Heart right ventricle (tissue), 16 donors: ENCODE measurements at places on chromosomes 1 and 21. TPM values are rescaled to one million over a fixed set of nuclear protein-coding genes. Genes with fewer than 3 reads are reported as not detected.

CHIA gene
- not detected for total RNA-seq

KIAA1614 gene
- 5.3 TPM for total RNA-seq

POMGNT1 gene
- 125 TPM for total RNA-seq

KRTAP21-2 gene
- total RNA-seq, result not detected

CASZ1 gene
- total RNA-seq, result 72.4 TPM

SLC5A9 gene
- total RNA-seq, result not detected

CYP4Z1 gene
- total RNA-seq, result not detected

AMY1C gene
- not detected for total RNA-seq

KPRP gene
- not detected for total RNA-seq

TRPM2 gene
- total RNA-seq, result 0.40 TPM

TMEM82 gene
- not detected for total RNA-seq

SYPL2 gene
- 35.8 TPM for total RNA-seq

DIPK1A gene
- 8.5 TPM for total RNA-seq

DNA sequence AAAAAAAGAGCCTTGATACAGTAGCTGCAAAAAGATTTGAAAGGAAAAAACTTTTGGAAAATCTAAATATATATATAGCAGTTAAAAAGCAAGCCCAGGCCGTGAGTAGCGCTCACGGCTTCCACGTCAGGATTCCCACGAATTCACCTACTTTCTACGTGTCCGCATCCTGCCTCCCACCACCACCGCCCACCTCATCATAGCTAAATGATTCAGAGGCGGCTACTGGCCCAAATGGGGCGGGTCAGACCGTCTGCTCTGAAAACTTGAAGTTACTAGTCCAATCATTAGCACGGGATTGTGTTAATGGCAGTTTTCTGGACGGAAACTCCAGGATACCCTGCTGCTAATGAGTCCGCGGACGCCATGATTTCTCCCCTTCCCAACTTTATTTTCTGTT, 1.3 kb upstream of the CCSAP start:
- DNase-seq, result no peak

GRCh38 chr1:154502066-154502743, at the start of the genes SHE and TDRD10:
Gene SHE (minus strand): TSS chr1:154502412. CDS start chr1:154502026, 386 bp downstream.
Gene TDRD10 (plus strand): TSS chr1:154502219. CDS start chr1:154506904, 4,685 bp downstream.
- peak; percentile 63 for DNase-seq

GRCh38 chr1:224615861-224616755, at the start of gene CNIH3:
Gene CNIH3 (plus strand): TSS chr1:224616317. CDS start chr1:224617175, 858 bp downstream.
- DNase-seq, result no peak

DNA sequence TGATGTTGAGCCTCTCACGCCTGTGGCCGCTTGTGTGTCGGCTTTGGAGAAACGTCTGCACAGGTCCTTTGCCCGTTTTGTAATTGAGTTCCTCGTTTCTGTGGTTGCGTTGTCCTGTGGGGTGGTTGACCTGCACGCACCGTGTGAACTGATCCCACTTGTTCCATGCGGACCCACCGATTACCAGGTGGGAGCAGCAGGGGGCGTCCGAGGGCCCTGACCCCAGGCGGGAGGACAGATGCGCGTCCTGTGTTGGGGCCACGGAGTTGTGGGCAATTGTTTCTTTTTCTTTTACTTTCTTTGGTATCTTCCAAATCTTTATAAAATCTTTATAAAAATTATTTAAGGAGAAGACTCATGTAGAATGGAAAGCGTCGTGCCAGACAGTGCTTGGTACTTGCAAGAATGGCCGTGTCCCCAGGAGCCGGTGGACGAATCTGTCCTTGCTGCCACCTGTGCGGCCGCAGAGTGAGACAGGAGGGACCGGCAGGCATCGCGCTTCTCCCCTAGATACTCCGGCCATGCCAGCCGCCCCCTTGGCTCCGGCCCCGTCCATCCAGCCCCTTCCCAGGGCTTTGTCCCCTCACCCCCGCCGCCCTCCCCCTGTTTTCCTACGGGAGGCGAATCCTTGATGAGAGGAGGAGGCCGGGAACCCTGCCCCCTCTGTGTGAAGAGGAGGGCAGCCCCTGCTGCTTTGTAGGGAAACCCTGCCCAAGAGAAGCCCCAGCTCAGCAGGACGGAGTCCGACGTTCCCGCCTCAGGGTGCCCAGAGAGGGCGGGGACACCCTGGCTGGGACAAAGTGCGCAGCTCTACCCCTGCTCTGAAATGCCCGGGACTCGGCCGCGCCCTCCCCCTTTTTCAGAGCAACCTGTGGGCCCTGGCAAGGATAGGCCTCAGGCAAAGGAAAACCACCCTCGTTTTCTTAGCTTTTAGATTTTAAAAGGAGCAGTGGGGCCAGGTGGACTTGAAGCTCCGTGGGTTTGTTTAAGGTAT, 41.7 kb downstream of the PRKCZ start:
- DNase-seq, result no peak

GRCh38 chr1:231931846-231932454, 305.4 kb downstream of the DISC1 start:
- no peak for DNase-seq

DNA sequence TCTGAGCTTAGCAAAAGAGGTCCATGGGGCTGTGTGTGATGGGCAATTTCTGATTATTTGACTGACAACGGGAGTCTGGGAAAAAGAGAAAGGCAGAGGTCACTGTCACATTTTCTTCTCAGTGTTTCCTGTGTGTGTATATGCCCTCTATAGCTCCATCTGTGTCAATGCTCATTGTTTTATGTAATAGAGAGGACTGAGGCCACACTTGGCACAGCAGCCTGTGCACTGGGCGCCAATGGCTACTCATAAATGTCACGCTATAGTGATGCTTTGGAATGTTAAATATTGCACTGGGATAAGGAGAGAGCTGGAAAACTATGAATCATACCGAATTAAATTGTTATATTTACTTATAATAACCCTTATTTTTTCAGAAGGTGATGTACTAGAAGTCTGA, 365.4 kb downstream of the NEGR1 start:
- no peak for DNase-seq

DNA sequence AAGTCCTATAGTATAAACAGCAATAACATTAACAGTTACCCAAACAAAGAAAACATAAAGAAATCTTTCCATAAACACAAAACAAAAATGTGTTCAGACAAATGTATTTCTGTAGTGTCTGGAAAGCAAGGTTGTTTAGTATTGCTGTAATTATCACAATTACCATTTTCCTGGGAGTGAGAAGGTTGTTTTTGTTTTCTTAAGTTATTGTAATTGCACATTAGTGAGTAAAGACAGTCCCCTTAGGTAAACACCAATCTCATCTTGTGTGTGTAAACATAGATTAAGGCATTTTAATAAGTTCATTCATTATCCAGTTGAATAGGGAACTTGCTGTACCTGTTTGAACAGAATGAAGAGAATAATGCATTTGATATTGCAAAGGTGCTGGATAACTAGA, 356.9 kb upstream of the ADGRL4 start:
- DNase-seq, result no peak

- DNase-seq, result no peak
Measured at GRCh38 chr1:234629026-234629425, 19.0 kb upstream of the IRF2BP2 start.

DNA sequence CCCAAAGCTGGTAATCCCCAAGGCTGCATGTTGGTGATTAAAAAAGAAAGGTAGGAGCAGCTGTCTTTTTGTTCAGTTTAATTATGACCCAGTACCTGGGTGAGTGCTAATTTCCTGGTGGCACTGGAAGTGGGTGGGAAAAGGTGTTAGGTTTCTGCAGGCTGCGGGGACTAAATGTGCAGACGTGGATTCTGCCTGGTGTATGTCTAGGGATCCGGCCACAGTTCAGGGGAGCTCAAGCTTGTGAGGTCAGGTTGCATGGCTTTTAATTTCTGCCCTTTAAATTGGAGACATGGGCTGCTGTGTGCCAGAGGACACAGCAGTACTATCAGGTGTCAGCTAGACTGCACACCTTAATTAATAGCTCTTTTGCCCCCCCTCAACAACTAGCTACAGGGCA, 20.3 kb upstream of the TBX19 start:
- DNase-seq, result no peak

DNA sequence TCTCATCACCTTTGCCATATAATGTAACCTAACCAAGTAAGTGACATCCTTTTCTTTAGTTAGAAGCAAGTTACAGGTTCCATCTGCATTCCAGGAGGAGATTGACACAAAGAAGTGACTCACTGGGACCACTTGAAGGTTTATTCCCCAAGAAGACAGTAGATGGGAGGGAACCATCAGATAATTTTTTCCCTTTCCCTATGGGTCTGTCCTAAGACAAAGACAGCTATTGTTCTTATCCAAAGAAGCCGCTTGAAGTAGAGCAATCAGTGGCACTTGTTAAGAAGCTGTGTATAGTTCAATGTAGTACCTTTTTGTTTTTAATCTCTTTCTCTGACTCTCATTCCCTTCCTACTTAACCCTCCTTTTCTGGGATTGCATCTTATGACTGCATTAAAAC, 139.9 kb upstream of the B3GALT2 start:
- no peak for DNase-seq

DNA sequence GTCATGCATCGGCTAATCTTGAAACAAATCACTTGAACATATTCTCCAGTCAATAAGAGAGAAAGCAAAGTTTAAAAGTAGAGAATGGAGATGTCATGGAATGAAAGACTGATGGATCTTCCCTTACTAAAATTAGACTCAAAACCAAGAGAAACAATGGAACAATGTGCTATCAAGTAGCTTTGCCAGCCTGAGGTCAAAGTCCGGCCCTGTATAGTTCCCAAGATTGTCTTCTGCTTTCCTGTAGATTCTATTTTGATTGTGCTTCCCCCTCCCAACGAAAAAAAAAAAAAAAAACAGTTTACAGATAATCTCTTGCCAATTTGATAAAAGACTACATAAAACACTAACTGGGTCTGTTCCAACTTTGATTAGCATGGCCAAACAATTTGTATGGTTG, 40.8 kb upstream of the KIRREL1 start:
- DNase-seq, result no peak

- no peak for DNase-seq
Measured at GRCh38 chr1:151238467-151238739, 16.1 kb upstream of the PSMD4 start.

GRCh38 chr1:109837852-109838570, 72.6 kb upstream of the CSF1 start:
- no peak for DNase-seq

GRCh38 chr1:97033949-97034348, 312.4 kb downstream of the PTBP2 start:
- DNase-seq, result no peak

DNA sequence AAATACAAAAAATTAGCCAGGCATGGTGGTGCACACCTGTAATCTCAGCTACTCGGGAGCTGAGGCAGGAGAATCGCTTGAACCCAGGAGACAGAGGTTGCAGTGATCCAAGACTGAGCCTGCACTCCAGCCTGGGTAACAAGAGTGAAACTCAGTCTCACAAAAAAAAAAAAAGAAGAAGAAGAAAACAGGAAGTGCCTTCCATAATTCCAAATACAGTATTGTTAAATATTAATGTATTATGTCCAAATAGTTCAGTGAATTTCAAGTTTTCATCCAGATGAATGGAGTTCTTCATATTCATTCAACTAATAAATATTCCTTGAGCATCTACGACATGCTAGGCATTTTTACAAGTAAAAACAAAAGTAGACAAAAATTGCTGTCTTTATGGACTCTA, 33.3 kb downstream of the PLEKHO1 start:
- no peak for DNase-seq

GRCh38 chr1:26094076-26094669, 17.5 kb upstream of the PDIK1L start:
- DNase-seq, result peak; percentile 70

DNA sequence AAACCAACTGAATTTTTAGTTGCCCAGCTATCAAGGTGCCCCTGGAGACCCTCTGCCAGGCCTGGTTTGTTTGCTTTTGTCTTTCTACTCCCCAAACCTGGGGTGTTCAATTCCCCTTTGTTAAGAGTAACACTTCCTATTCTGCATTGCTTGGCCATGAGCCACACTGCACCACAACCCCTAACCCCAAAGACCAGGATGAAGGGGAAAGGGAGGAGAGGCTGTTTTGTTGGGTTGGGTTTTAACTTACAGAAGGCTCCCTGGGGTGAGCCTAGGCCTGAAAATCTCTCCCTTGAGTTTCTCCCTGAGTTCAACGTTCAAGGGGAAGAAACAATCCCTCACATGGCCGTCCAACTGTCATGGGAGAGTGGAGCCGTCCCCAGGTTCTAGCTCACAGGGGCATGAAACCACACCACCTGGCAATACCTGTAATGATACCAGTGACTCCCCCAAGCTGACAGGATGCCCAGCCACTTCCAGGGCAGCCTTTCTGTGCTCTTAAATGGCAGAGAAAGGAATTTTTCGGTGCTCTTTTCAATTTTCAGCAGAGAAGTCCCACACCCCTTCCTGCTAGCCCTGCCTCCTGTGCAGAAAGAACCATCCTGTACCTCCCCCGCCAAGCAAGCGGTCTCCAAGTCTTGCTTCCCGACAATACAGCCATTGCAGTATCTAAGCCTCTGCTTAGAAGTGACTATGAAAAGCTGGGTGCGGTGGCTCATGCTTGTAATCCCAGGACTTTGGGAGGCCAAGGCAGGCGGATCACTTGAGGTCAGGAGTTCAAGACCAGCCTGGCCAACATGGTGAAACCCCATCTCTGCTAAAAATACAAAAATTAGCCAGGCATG, 14.9 kb downstream of the SLC45A3 start:
- no peak for DNase-seq

- DNase-seq, result no peak
Measured at GRCh38 chr1:231518485-231519034, 9.9 kb upstream of the TSNAX start.

GRCh38 chr1:77540501-77541161, 141.8 kb downstream of the ZZZ3 start:
- no peak for DNase-seq

DNA sequence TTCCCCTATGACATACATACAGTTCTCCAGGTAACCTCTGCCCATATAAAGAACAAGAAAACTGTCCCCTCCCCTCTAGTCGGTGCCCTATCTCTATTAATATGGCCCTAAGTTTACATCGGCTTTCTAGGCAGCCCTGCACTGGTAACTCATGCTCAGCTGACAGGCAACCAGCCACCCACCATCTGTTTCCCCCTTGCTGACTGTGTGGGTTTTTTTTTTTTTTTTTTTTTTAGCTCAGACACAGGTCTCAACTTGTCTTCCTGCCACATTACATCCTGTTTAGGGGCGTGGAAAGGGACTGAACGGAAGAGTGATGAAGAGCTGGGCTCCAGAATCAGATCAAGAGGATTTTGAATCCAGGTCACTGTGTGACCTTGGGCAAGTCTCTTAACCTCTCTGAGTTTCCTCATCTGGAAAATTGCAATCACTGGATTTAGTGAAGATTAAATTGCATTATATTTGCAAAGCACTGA, 14.0 kb downstream of the LAPTM5 start:
- no peak for DNase-seq

DNA sequence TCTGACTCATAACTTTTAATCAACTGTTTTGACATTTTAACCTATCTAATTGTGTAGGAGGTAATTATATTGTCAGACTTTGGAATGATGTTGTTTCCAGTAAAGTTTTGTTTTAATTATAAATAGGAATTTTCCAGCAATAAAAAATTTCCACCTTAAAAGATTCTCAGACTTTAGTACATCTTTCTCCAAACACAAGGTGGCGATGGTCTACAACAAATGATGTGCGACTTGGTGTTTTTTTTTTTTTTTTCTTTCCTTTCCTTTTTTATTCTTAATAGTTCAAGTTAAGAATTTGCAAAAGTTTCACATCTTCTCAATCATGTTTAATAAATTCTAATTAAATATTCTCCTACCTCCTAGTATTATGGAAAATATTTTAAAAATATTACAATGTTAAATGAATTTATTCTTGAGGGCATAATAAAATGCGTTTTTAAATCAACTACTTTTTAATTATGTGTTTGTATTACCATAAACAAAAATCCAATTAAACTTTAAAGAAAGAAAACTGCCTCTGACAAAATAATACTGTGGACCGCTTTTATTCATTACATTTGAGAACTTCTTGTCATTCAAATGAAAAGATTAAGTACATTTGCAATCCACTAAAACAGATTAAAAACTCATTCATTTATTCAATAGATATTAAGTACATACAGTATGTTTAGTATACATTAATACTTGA, 4.4 kb upstream of the ADAMTS1 start:
- DNase-seq, result no peak
